ENCODE measurements at places on chromosomes 1 and 21. TPM values are rescaled to one million over a fixed set of nuclear protein-coding genes. Genes with fewer than 3 reads are reported as not detected.

The ANGPTL1 gene
- 8.1 TPM for total RNA-seq

The IGSF9 gene
- total RNA-seq = not detected

The YRDC gene
- total RNA-seq = 11.1 TPM

The UTS2 gene
- total RNA-seq = not detected

The BOLA1 gene
- 12.2 TPM for total RNA-seq

The NHLH1 gene
- total RNA-seq = not detected

The PCP4L1 gene
- not detected for total RNA-seq

The GRHL3 gene
- total RNA-seq = not detected

The RRP15 gene
- total RNA-seq = 6.8 TPM

The PCSK9 gene
- total RNA-seq = 0.50 TPM

The RNF186 gene
- not detected for total RNA-seq

The PLA2G2F gene
- total RNA-seq = not detected

The C1orf94 gene
- not detected for total RNA-seq

The NTMT2 gene
- total RNA-seq = not detected

The PRDX6 gene
- total RNA-seq = 227 TPM

The AGMAT gene
- 0.99 TPM for total RNA-seq

The NIT1 gene
- total RNA-seq = 21.4 TPM

The SPRR4 gene
- not detected for total RNA-seq

The SHE gene
- total RNA-seq = 0.15 TPM

The IL10 gene
- total RNA-seq = not detected

The TRPM2 gene
- under 0.01 TPM for total RNA-seq

The WNT2B gene
- 3.2 TPM for total RNA-seq

The ANKRD45 gene
- 0.29 TPM for total RNA-seq

The TMCC2 gene
- 5.2 TPM for total RNA-seq

The AHCTF1 gene
- 23.1 TPM for total RNA-seq

The KCNK1 gene
- total RNA-seq = 7.4 TPM

The SNX7 gene
- total RNA-seq = 46.5 TPM

The SPRR5 gene
- total RNA-seq = not detected

The ACTN2 gene
- total RNA-seq = under 0.01 TPM

The HSPA13 gene
- 31.8 TPM for total RNA-seq

The SOAT1 gene
- 47.0 TPM for total RNA-seq

The MIXL1 gene
- total RNA-seq = not detected

The DPH2 gene
- total RNA-seq = 12.4 TPM

The ARHGAP29 gene
- total RNA-seq = 36.7 TPM

The SH2D1B gene
- not detected for total RNA-seq

The CELA2A gene
- not detected for total RNA-seq

The KCNQ4 gene
- total RNA-seq = under 0.01 TPM

The PGLYRP3 gene
- total RNA-seq = not detected

The TAL1 gene
- under 0.01 TPM for total RNA-seq

The NBPF11 gene
- total RNA-seq = 5.0 TPM

The CYP4B1 gene
- total RNA-seq = not detected

The PTAFR gene
- total RNA-seq = 0.15 TPM

The F13B gene
- total RNA-seq = not detected

The TRIM58 gene
- total RNA-seq = under 0.01 TPM

Measured in smooth muscle cell of trachea (primary cell).